Karpas-422 (cell line): ENCODE measurements at places on chromosomes 3 and 15. TPM values are rescaled to one million over a fixed set of nuclear protein-coding genes. Genes with fewer than 3 reads are reported as not detected.

DNA sequence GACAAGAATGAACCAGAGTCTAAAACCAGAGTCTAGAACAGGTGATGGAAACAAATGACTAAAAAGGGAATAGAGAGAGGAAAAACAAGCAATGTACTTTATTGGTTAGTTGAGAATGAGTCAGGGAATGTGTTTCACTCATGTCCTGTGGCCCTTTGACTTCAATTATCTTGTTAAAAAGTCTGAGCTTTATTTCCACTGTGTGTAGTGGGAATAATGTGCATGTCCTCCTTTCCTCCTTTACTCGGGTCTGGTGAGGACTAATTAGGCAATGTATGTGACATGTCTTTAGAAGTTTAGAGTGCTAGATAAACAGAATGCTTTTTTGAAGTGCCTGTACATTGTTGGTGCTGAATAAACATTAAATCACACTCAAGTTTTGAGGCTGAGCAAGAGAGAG lies 21.3 kb downstream of the LSAMP start:
- no peak for DNase-seq
- no peaks in the 10 kb centered on the region for H3K36me3 ChIP-seq
- H3K4me1 ChIP-seq: no peaks in the 10 kb centered on the region
- no peak overlapping the region for H3K4me3 ChIP-seq
- no peak overlapping the region for H3K27ac ChIP-seq

DNA sequence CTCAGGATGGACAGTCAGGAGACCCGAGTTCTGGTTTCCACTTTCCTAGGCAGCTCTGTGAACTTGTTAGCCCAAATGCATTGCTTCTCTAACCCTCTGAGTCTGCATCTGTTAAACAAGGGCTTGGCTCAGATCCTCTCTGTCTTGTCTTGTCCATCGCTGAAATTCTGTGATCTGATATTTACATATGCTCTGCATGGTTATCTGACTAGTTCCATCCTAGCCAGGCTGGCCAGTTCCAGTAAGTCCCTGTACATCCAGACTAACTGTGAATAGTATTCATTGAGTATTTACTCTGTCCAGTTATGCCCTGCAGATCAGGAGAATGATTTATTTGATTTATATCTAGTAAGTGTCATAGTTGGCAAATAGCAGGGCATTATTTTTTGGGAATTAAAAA lies 27.0 kb upstream of the SV2B start:
- H3K4me3 ChIP-seq: no peak overlapping the region
- no peaks in the 10 kb centered on the region for H3K4me1 ChIP-seq
- no peaks in the 10 kb centered on the region for H3K36me3 ChIP-seq
- no peak for DNase-seq
- H3K27ac ChIP-seq: no peak overlapping the region

GRCh38 chr15:100807028-100807427 lies 72.6 kb upstream of the ALDH1A3 start:
- H3K27me3 ChIP-seq: no peaks in the 10 kb centered on the region
- no peak for DNase-seq

GRCh38 chr15:31268911-31269784 lies 57.5 kb upstream of the KLF13 start:
- DNase-seq: no peak
- H3K27ac ChIP-seq: no peak overlapping the region
- H3K4me1 ChIP-seq: peaks cover 51% of the 10 kb centered on the region
- H3K36me3 ChIP-seq: no peaks in the 10 kb centered on the region

GRCh38 chr3:20846066-20846465 lies 660.1 kb upstream of the SGO1 start:
- H3K27me3 ChIP-seq: no peaks in the 10 kb centered on the region
- H3K4me3 ChIP-seq: no peak overlapping the region
- H3K36me3 ChIP-seq: no peaks in the 10 kb centered on the region
- DNase-seq: no peak

DNA sequence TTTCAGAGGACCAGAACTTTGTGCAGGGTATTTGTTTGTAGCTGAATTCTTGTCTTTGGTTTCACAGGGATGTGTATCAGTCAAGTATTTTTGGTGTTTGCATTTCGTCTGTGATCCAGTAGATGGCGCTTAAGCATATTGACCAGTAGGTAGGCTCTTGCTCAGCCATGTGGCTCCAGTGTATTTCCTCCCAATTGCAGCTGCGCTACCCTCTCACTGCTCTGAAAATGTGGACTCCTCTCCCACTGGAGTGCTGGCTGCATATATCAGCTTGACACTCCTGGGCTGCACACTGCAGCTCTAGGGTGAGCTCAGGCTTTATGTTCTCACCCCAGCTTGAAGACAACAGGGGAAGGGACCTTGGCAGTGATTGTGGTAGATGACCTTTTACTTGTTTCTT lies 1264.3 kb upstream of the ALCAM start:
- H3K27ac ChIP-seq: no peak overlapping the region
- H3K4me1 ChIP-seq: no peaks in the 10 kb centered on the region
- no peaks in the 10 kb centered on the region for H3K36me3 ChIP-seq
- H3K4me3 ChIP-seq: no peak overlapping the region

ACAP2 gene
- 188 and 260 TPM in 2 replicates for total RNA-seq

CDC25A gene
- 12.9 and 17.1 TPM in 2 replicates for total RNA-seq

CLDN16 gene
- total RNA-seq: not detected in 2 replicates

KCNMB2 gene
- not detected in 2 replicates for total RNA-seq

ALS2CL gene
- not detected in 2 replicates for total RNA-seq
